ENCODE measurements at places on chromosomes 13 and 19.
A peak's percentile ranks its signal among the peaks of the same experiment; 100 is the strongest.

DNA sequence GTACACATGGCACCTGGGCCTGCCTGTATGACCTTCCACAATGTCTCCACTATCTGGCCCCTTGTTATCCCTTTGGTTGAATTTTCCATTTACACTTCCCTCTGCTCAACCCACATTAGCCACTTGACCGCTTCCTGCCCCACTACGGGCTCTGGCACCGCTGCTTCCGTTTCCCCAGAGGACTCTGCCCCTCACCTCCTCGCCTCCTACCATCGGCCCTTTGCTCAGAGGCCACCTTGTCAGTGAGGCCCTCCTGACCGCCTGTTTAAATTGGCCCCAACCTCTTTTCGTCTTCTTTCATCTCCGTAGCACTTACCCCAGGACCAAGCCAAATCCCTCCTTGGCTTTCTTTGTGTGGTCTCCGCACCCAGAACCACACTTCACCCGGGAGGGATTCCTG lies 47.4 kb downstream of the SOX1 start:
- DNase-seq = no peak

GRCh38 chr13:99472122-99472440 lies 29.2 kb upstream of the TM9SF2 start:
- no peak for DNase-seq

DNA sequence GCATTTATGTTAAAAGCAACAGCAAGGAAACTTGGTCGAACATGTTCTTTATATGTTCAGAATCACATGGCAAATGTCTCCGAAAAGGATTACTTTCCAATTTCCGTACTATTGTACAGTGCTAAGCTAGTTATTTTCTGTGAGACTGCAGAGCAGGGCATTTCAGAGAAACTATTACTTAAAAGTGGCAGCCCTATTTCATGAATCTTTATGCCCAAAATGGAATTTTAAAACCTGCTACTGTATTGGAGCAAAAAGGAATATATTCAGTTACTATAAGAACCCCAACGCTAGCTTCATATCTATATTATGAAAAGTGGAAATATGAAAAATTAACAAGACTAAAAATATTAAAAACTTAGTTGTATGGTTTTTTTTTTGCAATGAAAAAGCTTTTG lies 2.2 kb upstream of the KLF5 start:
- no peak for DNase-seq

GRCh38 chr13:48120241-48120640 lies 25.3 kb upstream of the MED4 start:
- no peak for DNase-seq

- DNase-seq = no peak
Observed at GRCh38 chr19:53873773-53874605, 6.3 kb downstream of the MYADM start.

DNA sequence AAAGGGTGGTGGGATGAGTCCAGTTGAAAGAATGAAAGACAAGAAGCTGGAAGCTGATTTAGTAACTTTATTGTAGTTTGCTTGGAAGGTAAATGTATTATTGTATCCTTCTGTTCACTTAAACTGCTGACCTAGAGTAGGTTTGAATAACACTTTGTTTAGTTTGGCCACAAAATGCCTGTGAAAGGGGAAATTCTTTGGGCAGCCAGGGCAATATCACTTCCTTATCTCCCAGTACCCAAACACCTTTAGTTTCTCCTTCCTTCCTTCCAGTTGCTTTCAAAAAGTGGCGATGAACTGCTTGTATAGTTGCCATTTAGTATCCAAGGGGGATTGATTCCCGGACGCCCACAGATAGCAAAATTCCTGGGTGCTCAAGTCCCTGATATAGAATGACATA lies 120.1 kb downstream of the PAN3 start:
- no peak for DNase-seq

- peak; percentile 45 for DNase-seq
Observed at GRCh38 chr13:44093607-44094564, 214.2 kb downstream of the LACC1 start.

- no peak for DNase-seq
Observed at GRCh38 chr13:102774214-102774568, 605 bp upstream of the TEX30 start.

DNA sequence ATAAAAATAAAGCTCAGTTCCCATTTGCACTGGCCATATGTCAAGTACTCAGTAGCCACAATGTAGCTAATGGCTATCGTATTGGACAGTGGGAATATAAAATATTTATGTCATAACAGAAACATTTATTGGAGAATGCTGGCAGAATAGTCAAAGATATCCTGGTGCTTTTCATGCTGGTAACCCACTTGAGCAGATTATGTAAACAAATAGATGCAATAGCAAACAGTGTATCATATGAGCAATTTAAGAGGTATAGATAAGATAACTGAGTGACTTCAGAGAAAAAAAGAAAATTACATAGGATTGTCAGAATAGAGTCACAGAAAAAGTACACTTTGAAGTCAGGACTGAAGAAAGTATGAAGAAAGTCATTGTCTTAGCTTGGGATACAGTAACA lies 426.6 kb downstream of the NDFIP2 start:
- no peak for DNase-seq

DNA sequence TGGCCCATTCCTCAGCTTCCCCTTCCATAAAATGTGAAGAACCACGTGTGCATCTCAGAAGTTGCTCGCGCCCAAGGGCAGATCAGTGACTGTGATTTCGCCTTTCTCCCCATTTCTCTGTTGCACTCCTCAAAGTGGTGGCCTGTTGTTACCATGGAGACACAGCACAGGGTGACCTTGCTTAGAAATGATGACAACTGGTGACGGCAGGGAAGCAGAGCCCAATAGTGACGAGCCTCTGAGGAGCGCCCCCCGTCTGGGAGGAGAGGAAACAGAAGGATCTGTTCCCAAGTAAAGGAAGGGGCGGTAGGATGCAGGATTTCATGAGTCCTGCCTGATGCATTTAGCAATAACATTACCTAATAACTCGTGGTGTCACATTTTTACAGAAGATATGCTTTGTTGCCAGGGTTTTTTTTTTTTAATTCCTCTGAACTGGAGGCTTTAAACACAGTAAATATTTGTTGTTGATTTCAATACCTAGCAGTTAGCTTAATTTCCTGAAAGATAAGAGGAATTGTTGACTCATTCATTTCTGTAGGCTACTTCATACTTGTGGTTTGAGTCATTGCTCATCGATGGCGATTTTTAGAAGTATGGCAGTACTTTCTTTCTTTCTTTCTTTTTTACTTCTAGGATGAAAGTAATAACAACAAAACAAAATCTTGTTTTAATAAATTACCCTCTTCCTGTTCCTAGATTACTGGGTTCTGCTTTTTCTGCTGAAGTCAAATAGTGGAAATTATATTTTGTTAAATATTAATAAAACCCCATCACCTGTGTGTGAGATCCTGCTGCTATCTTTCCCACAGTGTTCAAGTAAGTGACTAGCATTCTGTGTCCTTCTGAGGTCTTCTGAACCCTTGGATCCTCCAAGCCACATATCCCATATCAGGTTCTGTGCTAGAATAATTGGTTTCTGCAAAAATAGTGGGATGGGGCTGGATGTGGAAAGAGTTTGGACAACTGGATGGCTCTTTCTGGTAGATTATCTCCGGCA lies 36.0 kb downstream of the MBNL2 start:
- DNase-seq = peak; percentile 54

GRCh38 chr13:32902029-32902780 lies 114.0 kb upstream of the KL start:
- no peak for DNase-seq

DNA sequence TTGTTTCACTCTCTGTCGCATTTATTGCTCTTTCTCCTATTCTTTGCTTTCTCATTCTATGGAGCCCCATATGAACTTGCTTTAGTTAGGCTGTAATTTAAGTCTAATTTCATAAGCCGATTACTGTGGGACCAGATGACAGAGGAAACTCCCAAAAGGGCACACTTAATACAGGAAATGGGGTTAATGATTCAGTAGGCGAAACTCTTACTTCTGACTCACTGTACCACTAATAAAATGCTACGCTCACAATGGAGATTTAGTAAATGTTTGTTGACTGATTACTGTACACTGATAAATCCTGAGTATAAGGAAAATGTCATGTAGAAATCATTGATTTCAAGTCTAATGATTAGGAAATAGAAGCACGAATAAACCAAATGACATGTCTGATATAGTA lies 276.4 kb downstream of the KLF5 start:
- peak; percentile 71 for DNase-seq

DNA sequence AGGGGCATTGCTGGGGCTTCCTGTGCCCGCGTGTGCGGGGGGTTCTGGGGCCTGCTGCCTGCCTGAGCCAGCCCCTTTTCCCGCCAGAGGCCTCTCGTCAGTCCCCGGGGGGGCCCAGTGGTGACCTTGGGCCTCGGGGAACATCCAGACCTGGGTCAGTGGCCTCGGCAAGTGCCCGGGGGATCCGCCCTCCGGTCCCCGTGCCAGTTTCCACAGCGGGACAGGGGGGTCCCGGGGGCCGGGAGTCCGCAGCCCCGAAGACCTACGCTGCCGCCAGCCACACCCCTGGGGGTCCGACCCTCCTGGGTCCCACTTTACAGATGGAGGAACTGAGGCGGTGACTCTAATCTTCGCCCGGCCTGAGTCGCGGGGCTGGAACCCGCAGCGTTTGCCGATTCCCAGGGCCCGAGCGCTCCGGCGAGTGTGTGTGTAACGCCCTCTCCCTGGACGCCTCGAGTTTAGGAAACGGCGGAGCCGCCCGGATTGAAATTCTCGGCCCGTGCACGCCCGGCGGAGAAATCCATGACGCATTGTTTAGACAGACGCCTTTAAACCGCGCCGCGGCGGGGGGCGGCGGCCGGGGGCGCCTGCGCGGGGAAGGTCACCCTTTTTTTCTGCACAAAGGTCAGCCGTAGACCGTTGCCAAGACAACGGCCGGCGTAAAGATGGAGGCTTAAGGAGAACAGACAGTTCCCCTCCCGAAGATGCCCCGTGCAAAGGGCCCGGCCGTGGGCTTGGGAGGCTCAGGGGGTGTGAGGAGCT lies 39.3 kb downstream of the EFNA2 start:
- peak; percentile 9 for DNase-seq

DNA sequence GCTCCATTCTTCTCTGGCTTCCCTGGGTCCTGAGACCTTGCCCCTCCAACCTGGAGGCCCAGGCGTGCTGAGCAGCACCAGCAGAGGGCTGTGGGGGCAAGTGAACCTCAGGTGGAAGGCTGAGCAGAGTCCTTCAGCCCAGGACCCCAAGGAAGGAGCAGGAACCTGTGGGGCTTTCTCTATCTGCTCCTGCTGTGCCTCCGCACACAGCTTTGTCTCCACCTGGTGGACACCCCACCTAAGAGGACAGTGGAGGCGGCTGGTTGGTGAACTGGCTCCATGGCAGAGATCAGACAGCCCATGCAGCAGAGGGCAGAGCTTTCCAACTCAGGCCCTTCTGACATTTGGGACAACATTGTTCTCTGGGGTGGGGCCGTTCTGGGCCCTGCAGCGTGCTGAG lies 19.7 kb downstream of the ZFR2 start:
- DNase-seq = no peak

DNA sequence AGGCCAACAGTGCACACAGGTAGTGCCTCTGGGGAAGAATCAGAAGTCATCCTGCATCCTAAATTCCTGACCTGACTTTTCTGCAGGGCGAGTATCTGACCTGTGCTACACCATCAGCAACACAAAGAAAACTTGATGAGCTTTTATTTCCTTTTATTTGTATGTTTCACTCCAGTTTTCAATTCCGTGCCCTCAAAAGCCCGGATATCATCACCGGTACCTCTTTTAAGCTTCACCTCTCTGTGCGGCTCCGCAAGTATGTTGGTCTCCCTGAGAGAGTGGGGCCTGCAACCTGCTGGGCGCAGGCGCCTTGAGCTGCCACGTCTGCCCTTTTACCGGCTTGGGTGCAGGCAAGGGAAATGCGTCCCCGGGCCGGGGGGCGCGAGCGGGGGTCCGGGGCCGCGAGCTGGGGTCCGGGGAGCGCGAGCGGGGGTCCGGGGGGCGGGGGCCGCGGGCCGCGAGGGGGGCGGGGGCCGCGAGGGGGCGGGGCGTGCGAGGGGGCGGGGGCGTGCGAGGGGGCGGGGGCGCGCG lies 4.3 kb upstream of the DUXA start:
- DNase-seq = no peak

DNA sequence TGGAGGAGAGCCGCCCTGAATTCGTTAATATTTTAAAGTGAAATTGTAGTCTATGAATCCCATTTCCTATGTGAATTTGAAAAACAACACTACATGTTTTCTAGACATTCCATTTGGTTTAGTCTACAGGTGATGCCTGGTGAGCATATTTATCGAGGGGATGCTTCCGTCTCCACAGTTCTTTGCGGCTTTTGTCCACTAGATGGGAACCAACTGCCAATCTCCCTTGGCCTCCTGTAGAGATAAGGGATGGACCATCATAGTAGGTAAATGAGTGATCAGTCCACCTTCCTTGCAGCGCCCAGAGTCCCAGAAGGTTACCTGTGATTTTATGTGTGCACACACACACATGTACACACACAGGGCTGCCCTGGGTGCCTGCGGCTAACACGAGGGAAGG lies 289.8 kb upstream of the SOX21 start:
- no peak for DNase-seq

DNA sequence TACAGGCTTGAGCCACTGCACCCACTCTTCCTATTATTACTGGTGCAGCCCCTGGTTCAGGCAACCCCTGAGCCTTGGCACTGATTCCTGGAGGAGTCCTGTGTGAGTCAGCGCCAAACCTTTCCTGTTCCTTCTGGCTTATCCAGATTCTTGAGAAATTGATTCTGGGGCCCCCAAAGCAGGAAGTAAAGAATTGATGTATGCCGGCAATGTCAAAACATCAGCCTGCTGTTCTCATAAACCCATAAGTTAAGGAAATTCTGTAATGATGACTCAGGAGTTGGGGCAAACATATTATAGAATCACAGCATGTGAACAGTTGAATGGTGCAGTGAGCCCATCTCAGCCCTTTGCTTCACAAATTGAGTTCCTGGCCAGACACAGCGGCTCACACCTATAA lies 1.4 kb upstream of the OR7G3 start:
- no peak for DNase-seq

DNA sequence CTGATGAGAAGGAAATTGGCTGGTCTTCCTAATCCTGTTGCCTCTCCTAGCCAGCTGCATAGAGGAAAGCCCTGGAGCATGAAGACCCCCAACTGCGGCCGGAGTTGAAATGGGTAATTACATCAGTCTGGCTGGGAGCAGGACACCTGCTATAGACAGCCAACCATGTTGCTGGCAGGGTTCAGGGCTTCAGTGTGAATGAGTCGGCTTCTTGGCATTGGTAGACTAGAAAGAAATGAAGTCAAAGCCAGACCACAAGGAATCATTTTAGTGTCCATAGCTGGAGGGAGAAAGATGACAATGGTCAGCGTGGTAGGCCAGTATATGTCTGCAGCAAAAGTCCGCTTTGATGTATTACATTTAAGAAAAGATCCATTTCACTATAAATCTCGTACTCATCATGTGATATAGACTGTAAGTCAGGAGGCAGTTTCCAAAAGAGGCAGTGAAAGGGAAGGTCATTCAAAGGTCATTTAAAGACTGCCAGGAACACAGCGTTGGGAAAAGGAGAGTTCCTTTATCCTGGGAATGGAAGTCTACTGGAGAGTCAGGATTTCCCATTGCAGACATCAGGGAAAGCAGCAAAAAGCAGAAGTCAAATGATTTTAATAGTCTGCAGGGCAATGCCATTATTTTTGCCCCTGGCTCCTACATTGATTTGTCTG lies 262.7 kb downstream of the DNAJC15 start:
- DNase-seq = no peak

- DNase-seq = no peak
Observed at GRCh38 chr13:21719463-21719862, 48.6 kb downstream of the FGF9 start.

- no peak for DNase-seq
Observed at GRCh38 chr13:53522034-53522433, 493.4 kb downstream of the OLFM4 start.

GRCh38 chr19:3881272-3882040 lies 971 bp downstream of the ATCAY start:
- DNase-seq = no peak

- no peak for DNase-seq
Observed at GRCh38 chr19:35069696-35070095, 28.2 kb downstream of the HPN start.
